ENCODE measurements at places on chromosomes 7 and 10.

DNA sequence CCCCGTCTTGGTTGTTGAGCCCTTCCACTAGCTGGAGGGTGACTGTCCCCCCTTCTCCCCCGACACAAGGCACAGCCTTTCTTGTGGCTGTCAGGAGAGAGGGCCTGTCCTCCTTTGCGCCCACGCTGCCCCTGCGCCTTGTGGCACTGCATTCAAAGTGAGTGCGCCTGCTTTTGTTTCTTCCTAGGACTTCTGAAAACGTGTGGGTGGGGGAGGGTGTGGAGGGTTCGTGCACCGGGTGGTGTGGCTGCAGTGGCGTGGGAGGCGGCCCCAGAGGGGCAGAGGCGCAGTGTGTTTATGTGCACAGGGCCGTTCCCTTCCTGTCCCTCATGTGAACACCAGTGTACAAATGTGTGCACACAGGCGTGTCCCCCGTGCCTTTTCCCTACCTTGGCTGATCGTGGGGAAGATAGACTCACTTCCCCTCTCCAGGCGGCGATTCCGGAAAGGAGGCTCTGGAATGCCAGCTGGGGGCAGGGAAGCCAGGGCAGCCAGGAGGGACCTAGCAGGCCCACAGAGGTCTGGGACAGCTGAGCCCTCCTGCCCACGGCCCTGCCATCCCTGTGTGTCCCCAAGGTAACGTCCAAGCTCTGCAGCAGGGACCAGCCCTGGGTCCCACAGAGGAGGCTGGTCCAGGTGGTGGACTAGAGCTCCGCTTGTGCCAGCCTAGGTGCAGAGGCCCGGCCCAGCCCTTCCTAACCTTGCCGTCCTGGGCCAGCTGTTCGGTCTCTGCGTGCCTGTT is 88.8 kb downstream of the LHPP start:
- no peak for DNase-seq

- no peak for DNase-seq
Measured at GRCh38 chr10:7094781-7095180, 316.1 kb downstream of the SFMBT2 start.

DNA sequence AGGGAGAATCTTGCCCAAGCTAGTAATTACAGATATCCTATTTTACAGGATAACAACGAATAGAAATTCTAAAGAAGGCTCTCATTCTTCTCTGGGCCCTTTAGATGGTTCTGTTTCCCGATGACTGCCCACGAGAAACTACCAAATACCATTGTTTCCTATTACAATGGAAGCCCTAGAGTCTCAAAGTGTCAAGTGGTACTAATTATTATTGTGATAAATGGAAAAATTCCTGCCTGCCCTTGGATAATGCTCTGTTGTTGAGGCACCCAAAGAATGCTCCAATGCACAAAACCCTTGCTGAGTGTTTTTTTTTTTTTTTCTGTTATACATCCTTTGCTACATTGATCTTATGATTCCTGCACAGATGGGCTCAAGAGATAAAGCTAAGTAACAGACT is 504.5 kb downstream of the XPNPEP1 start:
- DNase-seq, result no peak

DNA sequence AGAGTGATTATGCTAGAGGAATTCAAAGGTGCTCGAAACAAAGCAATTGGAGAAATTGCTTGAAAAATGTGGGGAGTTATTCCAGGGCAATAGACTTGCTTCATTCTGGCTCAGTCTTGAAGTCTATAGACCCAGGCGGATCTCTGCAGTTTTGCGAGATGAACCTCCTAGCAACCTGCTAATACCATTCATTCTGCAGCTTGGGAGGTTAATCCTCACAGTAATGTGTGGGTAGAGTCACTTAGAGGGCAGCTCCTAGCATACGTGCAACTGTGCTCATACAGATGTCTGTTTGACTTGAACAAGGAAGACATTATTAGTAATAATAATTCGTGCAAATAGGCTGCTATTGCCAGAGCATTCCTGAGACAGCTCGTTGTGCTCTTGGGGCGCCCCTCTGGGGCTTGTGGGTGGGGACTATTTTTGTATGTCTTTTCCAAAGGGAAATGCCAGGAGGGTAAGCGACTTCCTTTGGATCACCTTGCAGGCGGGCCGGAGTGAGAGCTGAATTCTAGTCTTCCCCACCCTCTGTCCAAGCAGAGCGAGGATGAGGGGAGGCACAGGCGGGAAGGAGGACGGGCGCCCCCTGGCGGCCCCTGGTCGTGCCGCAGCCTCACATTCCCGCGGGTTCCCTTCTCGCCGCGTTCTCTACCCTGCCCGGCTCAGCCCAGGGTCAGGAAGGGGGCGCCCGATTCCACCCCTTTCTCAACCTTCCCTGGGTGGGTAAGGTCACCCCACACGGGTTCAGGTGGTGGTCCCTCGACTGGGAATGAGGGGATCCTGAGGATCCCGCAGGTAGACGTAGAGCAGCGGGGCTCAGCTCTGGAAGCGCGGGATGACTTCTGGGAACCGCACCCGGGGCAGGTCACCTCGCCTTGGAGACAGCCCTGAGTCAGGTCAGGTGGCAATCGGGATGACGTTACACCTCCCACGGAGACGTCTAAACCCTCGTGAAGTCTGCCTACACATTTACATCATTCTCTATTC is 241.5 kb downstream of the PHTF2 start:
- DNase-seq, result peak; percentile 71

- no peak for DNase-seq
Measured at GRCh38 chr10:66827353-66827752, 98.5 kb upstream of the LRRTM3 start.

DNA sequence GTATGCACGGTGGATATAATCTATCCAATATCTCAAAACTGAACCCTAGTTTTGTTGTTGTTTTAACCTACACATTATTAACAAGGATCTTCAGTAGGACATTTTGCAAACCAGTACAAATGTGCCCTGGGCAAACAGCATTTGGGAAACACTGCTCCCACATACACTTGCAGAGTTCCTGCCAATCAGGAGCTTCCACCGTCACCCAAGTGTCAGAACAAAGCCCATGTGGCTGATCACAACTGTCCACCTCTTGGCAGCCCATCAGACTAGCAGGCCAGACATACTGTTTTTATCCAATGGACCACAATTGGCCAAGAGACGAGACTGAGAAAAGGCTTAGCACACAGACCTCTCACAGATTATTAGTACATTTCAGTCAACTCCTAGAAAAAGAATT is 200.4 kb downstream of the FAM107B start:
- DNase-seq, result no peak

- DNase-seq, result peak; percentile 7
Measured at GRCh38 chr7:111198255-111198654, 107.3 kb downstream of the LRRN3 start.

DNA sequence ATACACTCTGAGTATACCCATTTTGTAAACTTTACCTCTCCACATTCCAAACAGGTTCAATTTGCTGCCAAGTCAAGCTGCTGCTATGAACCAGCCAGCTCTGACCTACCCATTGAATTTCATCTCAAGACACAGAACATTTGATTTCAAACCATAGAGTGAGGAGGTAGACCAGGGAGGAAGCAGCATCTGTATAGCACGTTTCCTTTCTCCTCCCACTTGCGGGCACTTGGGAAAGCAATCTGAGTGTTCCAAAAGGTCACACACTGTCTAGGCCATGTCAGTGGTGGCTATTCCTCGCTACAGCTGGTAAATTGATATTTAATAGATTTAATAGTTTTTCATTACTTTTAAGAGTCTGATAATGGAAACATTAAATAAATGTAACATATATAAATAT is 147.8 kb upstream of the EEPD1 start:
- peak; percentile 36 for DNase-seq

- peak; percentile 85 for DNase-seq
Measured at GRCh38 chr7:73865738-73866445, 4.9 kb downstream of the TMEM270 start.

GRCh38 chr10:21503542-21503941 is 21.9 kb downstream of the SKIDA1 start:
- DNase-seq, result no peak

- peak; percentile 78 for DNase-seq
Measured at GRCh38 chr7:94449151-94449725, 54.5 kb downstream of the COL1A2 start.

DNA sequence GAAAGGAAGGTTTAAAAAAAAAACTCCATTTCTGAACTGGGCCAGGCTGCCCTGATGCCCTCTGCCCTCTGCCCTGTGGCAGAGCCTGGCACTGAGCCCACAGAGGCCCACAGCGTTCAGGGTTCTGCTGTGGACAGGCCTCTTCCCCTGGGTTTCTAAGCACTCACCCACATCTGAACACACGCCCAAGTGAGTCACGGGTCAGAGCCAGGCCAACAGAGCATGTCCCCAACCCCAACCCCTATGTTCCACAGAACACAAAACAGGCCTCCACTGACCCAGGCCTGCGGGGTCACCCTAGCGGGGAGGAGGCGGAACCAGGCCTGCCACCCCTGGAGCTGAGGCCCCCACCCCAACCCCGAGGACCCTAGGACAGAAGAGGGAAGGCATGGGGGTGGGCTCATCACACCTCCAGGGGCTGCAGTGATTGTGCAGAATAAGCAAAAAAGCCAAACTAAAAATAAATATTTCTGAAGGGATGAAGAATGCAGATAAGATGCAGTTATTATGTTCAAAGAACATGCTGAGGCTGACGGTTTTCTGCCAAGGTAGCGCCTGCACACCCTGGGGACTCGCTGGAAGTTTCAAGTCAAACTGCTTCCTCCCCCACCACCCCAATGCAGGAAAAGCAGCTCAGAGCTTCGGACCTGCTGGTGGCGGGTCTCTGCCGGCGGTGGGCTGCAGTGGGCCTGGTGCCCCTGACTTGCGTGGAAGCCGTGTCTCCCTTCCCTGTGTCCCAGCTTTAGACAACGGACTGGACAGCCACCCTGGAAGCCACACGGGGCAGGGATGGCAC is 5.4 kb downstream of the WDR86 start:
- no peak for DNase-seq

- no peak for DNase-seq
Measured at GRCh38 chr10:9449530-9449929, 1395.0 kb downstream of the GATA3 start.

GRCh38 chr10:4708123-4708759 is 117.8 kb upstream of the AKR1E2 start:
- DNase-seq, result peak; percentile 22

DNA sequence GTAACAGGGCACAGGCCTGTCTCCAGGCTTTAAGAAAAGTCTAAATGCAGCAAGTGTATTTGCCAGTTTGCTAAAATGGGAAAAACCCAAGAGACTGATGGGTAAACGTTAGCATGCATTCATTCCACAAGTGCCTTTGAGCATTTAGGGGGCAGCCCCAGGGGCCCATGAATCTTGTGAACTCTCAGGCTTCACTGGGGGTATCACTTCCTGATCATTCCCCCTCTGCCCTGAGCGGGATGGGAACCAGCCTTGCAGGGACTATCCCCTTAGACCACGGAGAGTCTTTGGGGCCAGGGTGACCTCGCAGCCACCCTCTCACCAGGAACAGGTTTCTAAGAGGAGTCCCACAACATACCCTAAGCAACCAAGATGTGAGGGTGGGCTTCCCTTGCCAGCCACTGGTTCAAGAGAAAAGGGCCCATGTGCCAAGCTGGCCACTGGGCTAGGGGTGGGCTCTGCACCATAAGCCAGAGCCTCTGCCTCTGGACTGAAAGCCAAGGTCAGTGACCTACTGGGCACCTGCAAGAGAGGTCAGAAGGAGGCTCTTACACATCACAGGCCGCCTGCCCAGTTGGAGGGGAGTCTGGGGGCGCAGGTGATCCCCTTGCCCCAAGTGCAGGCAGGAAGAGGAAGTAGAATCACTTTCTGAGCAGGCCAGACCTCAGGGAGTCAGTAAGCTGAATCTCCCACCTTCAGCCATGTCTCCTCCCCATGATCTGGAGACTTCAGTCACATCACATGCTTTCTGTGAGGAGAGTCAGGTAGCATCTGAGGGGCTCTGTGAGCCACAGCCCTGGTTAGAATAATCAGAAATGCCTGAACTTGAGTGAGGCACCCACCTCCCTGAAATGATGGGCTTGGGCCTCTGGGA is 75.0 kb downstream of the C10orf105 start:
- DNase-seq, result no peak

Data from hematopoietic multipotent progenitor cell treated with erythropoietin and hydrocortisone succinate and interleukin-3 and kit ligand, for 4 days (in vitro differentiated cells).